NCI-H1092 treated with DMSO at 0.1 percent for 48 hours (cell line): ENCODE measurements at places on chromosomes 5 and 9.

DNA sequence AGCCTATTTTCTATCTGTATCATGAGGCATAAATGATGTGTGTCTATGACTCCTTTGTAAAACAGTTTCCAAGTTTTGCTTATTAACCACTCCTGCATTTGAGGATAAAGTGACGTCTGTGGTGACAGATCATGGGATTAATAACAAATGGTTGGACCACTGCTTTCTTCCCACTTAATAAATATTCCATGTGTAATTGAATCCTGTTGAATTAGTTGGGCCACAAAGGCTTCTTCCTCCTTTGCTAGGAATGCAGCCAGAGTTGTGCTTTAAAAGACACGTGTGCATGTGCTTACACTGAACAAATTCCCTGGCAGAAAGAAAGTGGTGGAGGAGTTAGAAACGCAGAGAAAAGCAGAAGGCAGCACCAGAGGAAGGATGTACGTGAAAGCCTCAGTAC is 150.2 kb downstream of the ACTBL2 start:
- no peak for DNase-seq

DNA sequence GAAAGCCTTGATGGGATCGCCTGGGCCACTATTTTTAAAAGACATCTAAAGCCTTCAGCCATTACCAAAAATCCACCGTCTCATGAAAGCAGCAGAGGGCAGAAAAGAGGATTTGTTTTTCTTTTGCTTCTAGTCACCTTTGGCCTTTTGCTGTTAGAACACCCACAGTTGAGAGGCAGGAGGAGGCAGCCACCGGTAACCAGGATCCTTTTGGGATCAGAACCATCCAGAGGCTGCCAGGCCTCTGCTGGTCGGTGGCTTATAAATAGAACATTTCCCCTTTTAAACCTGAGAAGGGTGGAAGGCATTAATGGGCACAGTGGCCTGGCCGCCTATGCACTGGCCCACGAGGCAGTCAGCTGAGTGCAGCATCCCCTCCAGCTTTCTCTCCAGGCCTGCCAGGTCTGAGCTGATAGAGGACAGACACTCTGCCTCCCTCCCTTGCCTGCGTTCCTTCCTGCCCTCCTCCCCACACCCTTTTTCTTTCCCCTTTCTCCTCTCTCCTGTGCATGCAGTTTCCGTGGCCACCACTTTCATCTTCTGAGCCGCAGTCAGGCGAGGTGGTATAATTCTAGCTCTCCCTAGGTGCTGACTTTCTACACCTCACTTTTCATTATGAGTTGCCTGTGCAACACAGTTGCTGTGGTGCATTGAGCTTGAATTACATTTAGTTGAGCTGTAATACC is 253.4 kb downstream of the ARHGAP26 start:
- DNase-seq = peak; percentile 64

GRCh38 chr9:90460220-90460619 is 182.4 kb downstream of the DIRAS2 start:
- DNase-seq = no peak

DNA sequence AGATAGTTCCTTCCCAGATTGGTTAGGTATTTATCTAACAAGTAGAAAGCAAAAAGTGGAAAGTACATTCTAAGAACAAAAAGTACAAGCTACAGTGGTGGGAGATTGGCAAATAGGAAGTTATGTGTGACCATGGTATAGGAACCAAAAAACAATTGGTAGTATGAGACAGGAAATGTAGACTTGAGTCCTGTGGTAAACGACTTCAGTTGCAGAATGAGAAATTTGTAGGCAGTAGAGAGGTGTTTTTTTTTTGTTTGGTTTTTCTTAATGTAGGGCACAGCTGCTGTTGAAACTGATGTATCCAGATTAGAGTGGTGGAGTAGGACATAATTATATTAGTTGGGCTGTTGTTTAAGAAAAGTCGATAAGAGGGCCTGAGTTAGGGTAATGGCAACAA is 72.0 kb downstream of the CCNH start:
- no peak for DNase-seq

DNA sequence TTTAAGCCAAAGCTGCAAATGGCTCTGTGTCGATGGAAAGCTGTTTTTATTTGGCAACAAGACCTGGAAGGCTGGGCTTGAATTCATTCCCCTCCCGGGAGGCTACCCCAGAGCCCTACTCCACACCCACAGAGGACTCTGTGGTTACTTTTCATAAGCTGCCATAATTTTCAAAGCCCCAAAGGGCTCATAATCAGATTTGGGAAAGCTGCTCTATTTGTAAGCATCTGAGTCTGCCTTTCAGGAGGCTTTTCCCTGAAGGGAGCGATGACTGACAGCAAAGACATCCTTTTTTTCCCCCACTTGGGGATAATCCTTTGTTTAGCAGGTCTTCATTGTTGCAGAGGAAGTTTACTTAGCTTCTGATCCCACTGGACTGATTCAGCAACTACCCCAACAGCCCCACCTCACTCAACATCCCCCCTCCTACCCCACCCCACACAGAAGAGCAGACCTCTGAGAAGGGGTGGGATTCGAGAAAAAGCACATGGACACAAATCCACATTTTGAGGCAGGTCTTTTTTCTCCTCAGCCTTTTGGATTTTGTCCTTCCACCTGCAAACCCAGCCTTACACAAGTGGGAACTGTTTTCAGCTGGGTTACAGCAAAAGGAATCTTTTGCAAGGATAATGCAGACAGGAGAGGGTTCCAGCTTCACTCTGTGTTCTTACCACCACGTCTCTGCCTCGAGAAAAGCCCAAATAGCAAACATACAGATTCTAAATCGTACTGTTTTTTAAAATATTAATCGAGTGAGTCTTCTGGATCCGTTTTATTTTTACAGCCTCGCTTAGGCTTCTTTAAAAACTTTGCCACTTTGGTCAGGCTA is 244.4 kb upstream of the TUT7 start:
- no peak for DNase-seq

DNA sequence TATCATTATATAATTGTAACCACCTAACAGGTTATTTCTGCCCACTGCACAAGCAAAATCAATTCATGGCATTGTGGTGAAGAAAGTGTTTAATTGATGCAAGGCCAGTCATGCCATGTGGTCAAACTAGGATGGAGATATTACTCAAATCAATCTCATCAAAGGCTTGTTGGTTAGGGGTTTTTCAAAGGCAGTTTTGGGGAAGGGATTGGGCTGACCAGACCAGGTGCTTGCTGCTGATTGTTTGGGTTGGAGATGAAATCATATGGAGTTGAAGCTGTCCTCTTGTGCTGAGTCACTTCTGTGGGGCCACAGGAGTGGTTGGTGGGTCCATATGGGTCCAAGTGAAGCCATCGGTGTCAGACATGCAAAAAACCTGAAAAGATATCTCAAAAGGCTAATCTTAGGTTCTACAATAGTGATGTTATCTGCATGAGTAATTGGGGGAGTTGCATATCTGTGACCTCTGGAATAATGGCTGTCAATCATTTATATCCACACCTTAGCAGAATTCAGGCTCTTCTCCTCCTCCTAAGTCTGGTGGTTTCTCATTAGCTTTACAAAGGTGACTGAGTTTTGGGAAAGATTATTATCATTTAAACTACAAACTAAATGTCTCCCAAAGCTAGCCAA is 44.9 kb downstream of the HMGCS1 start:
- DNase-seq = no peak
